ENCODE measurements at places on chromosomes 7 and 10. TPM values are rescaled to one million over a fixed set of nuclear protein-coding genes. Genes with fewer than 3 reads are reported as not detected.

DNA sequence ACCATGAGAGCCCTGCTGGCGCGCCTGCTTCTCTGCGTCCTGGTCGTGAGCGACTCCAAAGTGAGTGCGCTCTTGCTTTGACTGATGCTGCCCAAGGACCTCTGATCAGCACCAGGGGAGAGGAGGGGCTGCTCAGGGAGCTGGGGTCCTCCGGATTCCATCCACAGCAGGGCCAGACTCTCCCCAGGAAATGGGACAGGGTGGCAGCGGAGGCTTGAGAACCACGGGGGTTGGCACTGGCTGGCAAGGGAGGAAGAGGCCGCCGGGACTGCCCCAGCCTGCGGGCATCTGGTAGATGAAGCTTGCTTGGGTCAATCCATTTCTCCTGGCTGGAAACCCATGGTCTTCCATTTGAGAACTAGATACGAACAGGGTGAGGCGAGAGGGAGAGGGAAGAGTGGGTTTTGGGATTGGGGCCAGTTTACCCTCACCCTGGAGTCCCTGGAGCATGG, 647 bp downstream of the PLAU start:
- peak overlapping the region; percentile 47 for H3K4me3 ChIP-seq
- H3K36me3 ChIP-seq: peaks cover 2% of the 10 kb centered on the region
- no peak overlapping the region for H3K27ac ChIP-seq
- no peak for DNase-seq
- peaks cover 26% of the 10 kb centered on the region for H3K4me1 ChIP-seq

- H3K4me3 ChIP-seq: no peak overlapping the region
- no peaks in the 10 kb centered on the region for H3K27me3 ChIP-seq
- DNase-seq: no peak
- no peaks in the 10 kb centered on the region for H3K4me1 ChIP-seq
- H3K36me3 ChIP-seq: peaks cover 5% of the 10 kb centered on the region
Measured at GRCh38 chr10:87767253-87767652, 50.8 kb downstream of the ATAD1 start.

DNA sequence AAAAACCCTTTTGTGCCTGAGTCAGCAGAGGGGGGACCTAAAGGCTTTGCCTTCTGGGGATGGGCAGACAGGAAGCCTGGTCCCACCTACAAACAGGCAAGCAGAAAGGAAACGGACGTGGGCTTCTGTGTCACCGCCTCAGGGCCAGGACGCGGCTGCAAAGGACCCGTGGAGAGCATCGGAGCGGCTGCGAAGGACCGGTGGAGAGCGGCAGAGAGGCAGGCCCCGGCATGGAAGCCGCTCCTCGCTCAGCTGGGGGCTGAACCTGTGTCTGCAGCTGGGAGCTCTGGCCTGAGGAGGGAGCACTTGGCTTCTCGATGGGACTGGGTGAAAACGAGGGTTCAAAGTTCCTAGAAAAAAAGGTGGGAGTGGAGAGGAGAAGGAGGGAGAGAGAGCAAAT, 125.4 kb upstream of the PPP2R2D start:
- DNase-seq: no peak
- H3K27me3 ChIP-seq: peaks cover 2% of the 10 kb centered on the region
- no peaks in the 10 kb centered on the region for H3K36me3 ChIP-seq
- no peak overlapping the region for H3K4me3 ChIP-seq
- H3K27ac ChIP-seq: no peak overlapping the region

- no peak for DNase-seq
- no peaks in the 10 kb centered on the region for H3K36me3 ChIP-seq
- no peaks in the 10 kb centered on the region for H3K27me3 ChIP-seq
- no peak overlapping the region for H3K4me3 ChIP-seq
- peaks cover 3% of the 10 kb centered on the region for H3K4me1 ChIP-seq
- H3K27ac ChIP-seq: no peak overlapping the region
Measured at GRCh38 chr10:77024461-77024860, 613.1 kb downstream of the KCNMA1 start.

GRCh38 chr7:157497367-157497743, 160.6 kb downstream of the DNAJB6 start:
- no peak for DNase-seq
- H3K4me3 ChIP-seq: no peak overlapping the region
- no peaks in the 10 kb centered on the region for H3K36me3 ChIP-seq

- no peak for DNase-seq
- H3K27me3 ChIP-seq: no peaks in the 10 kb centered on the region
- H3K36me3 ChIP-seq: no peaks in the 10 kb centered on the region
- H3K4me1 ChIP-seq: no peaks in the 10 kb centered on the region
Measured at GRCh38 chr10:75955973-75956502, 524.6 kb downstream of the LRMDA start.

DNA sequence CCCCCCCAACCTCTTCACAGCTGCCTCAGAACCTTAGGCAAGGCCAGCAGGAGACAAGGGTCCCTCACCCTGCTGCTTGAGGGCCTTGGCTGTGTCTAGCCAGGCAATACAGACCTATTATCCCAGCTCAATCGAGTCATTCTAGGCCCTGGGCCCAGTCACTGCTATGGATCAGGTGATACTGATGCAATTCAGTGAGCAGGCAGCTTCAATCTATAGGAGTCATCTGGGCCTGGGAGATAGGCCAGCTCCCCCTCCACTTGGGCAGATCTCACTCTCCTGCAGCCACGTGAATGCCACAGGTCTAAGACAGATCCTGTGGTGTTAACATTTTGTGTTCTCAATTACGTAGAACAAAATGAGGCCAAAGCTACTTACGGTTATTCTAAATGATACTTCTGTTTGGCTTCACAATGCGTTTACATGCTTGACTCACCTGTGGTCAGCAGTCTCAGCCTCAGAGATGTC, 68.0 kb upstream of the LRRC4 start:
- H3K27me3 ChIP-seq: peaks cover 7% of the 10 kb centered on the region
- H3K27ac ChIP-seq: no peak overlapping the region
- no peak for DNase-seq
- no peaks in the 10 kb centered on the region for H3K36me3 ChIP-seq
- peaks cover 22% of the 10 kb centered on the region for H3K4me1 ChIP-seq
- H3K4me3 ChIP-seq: no peak overlapping the region

DNA sequence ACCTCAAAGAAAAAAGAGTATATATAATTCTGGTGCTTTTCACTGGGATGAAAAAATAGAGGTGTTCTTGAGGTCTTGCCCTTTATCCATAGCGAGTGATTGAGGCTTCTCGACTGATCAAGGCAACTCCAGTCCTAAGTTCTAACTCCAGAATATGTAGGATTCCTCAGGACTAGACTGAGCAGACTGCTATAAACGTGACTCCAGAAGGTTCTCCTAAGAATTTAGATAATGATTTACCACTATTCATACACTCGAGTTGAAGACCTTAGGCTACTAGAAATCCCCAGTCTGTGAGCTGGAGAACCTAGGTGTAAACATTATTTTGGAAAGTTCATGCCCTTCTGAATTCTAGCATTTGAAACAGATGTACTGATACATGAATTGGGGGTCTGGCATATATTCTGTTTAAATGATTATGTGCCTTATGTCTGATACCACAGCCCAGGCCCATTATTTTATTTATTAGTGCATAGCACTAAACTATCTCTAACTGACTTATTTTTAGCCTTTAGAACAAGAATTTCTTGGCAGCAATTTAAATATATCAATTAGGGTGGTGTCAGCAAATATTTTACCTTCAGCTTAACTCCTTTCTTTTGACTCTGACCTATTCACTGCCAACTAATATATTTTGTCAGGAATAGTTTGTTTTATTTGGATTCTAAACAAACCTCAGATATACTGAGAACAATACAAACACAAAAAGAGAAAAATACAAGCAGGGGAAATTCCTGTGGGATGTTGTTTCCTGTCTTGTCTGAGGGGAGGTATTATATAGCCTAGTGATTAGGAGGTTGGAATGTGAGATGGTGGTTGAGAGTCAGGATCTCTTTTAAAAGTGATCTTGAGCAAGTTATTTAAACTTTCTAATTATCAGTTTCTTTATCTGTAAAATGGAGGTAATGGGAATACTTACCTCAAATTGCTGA, 75.8 kb downstream of the PODXL start:
- H3K4me1 ChIP-seq: no peaks in the 10 kb centered on the region
- H3K27ac ChIP-seq: no peak overlapping the region
- no peaks in the 10 kb centered on the region for H3K27me3 ChIP-seq
- H3K36me3 ChIP-seq: peaks cover 2% of the 10 kb centered on the region
- H3K4me3 ChIP-seq: no peak overlapping the region

- no peak overlapping the region for H3K27ac ChIP-seq
- no peak for DNase-seq
- peaks cover 14% of the 10 kb centered on the region for H3K4me1 ChIP-seq
- no peaks in the 10 kb centered on the region for H3K36me3 ChIP-seq
- no peaks in the 10 kb centered on the region for H3K27me3 ChIP-seq
- H3K4me3 ChIP-seq: no peak overlapping the region
Measured at GRCh38 chr10:120513307-120513796, 56.3 kb downstream of the PLPP4 start.

- no peaks in the 10 kb centered on the region for H3K27me3 ChIP-seq
- H3K36me3 ChIP-seq: peaks cover 2% of the 10 kb centered on the region
- no peak overlapping the region for H3K27ac ChIP-seq
- H3K4me1 ChIP-seq: no peaks in the 10 kb centered on the region
- no peak overlapping the region for H3K4me3 ChIP-seq
- DNase-seq: peak; percentile 69
Measured at GRCh38 chr7:121366852-121367431, 29.2 kb downstream of the FAM3C start.

- H3K27ac ChIP-seq: no peak overlapping the region
- no peaks in the 10 kb centered on the region for H3K36me3 ChIP-seq
- no peak for DNase-seq
- H3K27me3 ChIP-seq: no peaks in the 10 kb centered on the region
- H3K4me1 ChIP-seq: peaks cover 3% of the 10 kb centered on the region
- H3K4me3 ChIP-seq: no peak overlapping the region
Measured at GRCh38 chr7:37096341-37096740, 352.3 kb downstream of the ELMO1 start.

PCLO gene
- total RNA-seq: 19.7 TPM

CLDN15 gene
- 8.3 TPM for total RNA-seq
